ENCODE measurements at places on chromosomes 3 and 15. TPM values are rescaled to one million over a fixed set of nuclear protein-coding genes. Genes with fewer than 3 reads are reported as not detected.
A peak's percentile ranks its signal among the peaks of the same experiment; 100 is the strongest.

- DNase-seq, result no peak
Observed at GRCh38 chr15:65146438-65146837, 12.8 kb upstream of the PDCD7 start.

- DNase-seq, result no peak
Observed at GRCh38 chr3:13711911-13712650, 163.2 kb downstream of the FBLN2 start.

DNA sequence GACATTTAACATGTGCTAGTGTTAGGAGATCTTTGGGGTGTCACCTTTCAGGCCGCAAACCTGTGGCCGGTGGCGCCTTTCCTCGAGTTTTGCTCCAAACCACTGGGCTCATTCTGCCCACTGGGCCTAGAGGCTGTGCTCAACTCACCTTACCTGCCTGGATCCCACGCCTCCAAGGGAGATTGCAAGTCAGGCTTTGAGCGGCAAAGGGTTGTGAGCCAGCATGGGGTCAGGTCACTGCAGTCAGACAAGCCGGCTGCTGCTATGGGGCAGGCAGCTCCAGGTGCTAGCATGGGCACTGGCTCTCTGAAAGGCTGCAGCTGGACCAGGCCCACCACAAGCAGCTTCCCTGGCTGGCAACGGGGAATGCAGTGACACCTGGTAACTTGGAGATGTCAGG lies 265.5 kb downstream of the ZBBX start:
- no peak for DNase-seq

GRCh38 chr3:40172560-40172959 lies 136.9 kb upstream of the EIF1B start:
- DNase-seq, result no peak

DNA sequence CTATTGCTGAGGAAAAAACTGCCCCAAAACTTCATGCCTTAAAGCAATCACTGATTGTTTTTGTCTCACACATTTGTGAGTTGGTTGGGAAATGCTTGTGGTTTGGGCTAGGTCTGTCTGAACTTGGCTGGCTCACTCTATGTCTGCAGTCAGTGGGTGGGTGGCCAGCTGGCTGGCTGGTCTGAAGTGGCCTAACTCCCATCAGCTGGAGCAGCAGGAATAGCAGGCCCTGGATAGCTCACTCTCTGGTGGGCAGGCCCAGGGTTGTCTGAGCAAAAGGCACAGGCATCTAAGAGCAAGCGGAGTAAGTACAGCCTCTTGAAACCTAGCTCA lies 37.7 kb upstream of the PRR20G start:
- DNase-seq, result no peak

GRCh38 chr3:31041161-31041978 lies 146.9 kb upstream of the GADL1 start:
- DNase-seq, result no peak

DNA sequence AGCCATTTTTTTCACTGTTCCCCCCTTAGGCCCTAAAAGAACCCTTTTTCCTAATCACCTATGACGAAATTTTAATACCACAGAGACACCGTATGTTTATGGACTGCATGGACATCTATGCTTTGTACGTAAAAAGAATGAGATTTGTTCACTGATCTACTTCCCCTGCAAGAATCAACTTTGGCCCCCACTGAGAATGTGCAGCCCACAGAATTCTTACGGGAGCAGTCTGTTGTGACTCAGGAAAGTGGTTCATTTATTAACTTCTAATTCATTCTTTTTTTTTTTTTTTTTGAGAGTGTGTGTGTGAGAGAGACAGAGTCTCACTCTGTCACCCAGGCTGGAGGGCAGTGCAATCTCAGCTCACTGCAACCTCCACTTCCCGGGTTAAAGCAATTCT lies 17.6 kb downstream of the EIF4E3 start:
- DNase-seq, result no peak

GRCh38 chr3:114953215-114953799 lies 193.8 kb downstream of the ZBTB20 start:
- no peak for DNase-seq

DNA sequence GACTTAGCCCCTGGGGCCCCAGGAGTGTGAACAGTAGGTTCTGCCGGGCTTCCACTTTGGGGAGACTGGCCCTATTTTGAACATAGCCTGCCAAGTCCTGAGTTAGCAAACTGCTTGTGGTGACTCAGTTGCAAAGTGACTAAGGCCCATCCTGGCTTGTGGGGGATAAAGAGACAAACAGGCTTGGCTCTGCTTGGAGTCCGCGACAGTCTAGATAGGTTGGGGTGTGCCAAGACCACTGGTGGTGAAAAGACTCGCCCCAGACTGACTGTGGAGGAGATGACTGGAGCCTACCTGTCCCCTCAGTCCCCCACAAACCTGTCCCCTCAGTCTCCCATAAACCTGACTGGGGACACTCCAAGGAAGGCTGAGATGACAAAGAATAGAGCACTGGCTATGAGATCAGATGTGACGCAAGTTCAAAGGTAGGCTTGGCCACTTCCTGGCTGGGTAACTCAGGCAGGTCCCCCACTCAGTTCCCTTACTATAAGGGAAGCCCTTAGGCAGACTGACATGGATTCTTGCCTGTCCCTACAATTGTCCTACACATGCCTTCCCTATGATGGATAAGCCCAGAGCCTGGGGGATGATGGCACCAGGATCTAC lies 4.3 kb downstream of the DNASE1L3 start:
- DNase-seq, result no peak

DNA sequence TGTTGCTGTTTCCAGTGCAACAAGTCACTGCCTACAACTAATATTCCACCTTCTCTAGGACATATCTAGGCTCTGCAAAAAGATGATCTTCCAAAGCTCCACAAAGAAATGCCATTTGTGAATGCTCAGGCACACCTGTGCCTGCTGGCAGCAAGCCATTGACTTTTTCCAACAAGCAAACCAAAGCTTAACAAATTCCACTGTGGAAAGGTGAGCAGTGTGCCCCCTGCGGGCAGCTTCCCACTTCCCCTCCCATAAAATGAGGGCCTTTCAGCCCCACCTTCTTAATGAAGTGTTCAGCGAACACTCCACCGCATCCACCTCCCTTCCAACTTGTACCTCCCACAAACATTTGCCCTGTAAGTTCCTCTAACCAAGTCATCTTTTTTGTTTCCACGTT lies 157.5 kb upstream of the SLC24A5 start:
- DNase-seq, result no peak

DNA sequence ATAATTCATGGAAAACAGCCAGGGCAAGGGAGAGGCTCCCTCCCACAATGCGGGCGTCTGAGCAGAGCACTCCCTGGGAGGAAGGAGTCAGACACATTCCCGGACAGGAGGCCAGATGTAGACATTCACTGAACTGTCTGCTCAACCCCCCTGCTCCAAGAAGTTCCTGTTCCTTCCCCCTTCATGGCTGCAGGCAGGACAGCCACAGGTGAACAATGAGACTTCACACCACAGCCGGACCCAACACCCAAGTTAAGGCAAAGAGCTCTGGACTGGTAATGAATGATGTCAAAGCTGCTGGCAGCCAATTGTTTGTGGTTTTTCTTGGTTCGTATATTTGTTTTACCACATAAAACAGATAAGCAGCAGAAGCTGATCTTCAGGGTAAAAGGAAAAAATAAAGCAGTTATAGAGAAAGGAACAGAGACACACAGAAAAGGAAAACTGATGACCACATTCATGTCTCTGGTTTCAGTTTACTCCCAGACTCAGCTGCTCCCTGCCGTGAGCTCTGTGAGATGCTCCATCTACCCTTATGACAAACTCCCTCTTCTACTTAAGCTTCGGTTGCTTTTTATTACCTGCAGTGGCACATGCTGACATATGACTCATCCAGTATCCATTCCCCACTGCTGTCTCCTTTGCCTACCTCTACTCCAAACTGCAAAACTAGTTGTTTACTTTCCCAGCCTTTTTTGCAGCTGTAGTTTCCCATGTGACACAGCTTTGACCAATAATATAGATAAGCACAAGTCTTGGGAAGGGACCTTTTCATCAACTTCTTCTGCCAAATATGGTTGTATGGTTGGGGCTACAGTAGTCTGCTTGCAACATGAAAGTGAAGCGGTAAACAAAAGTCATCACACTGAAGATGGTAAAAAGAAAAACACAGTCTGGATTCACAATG lies 33.1 kb downstream of the DZIP1L start:
- no peak for DNase-seq

DNA sequence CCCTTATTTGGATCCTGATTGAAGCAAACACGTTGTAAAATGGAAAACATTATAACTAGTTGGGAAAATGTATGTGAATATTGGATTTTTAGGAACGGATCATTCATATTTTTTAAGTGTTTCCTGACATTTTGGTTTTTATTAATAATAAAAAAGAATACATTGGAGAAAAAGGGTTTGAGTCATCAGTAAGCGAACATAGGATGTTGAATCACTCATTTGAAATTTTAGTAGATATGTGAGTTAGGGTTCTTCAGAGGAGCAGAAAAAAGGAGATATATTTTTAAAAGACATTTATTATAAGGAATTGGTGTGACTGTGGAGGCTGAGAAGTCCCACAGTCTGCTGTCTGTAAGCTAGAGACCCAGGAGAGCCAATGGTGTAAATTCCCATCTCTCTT lies 258.5 kb downstream of the PTPRG start:
- no peak for DNase-seq

GRCh38 chr15:62431817-62432216 lies 266.7 kb upstream of the C2CD4B start:
- no peak for DNase-seq

- no peak for DNase-seq
Observed at GRCh38 chr15:29141308-29142128, 128.1 kb downstream of the NSMCE3 start.

DNA sequence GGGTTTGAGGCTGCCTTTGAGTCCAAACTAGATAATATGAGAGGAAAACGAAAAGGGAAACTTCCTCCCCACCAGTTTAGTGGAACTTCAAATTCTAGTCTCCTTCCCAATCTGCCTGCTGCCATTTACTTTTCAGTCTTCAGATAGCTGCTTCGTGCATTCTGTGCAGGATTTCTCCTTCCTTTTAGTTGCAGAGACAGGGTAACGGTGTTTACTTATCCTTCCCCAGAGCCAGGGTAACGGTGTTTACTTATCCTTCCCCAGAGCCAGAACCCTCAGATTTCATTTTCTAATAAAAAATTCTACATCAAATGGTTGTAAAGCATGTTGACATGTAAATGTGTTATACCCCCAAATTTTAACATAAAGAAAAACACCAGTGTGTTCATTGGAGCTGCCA lies 282.6 kb downstream of the VPS13C start:
- DNase-seq, result no peak

GRCh38 chr3:29936766-29937165 lies 655.9 kb downstream of the RBMS3 start:
- DNase-seq, result no peak

- peak; percentile 67 for DNase-seq
Observed at GRCh38 chr3:30631243-30631904, 25.0 kb downstream of the TGFBR2 start.

DNA sequence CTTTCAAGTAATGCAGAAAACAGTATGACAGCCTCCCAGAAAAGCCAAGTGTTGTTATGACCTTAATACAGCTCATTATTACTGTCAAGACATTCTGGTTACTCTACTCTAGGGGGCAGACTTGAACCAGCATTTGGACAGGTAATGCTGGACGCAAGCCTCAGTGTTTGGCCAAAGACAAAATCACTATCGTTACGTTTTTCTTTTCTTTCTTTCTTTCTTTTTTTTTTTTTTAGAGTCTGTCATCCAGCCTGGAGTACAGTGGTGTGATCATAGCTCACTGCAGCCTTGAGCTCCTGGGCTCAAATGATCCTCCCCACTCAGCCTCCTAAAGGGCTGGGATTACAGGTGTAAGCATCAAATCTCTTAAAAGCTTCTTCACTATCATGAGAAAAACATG lies 29.4 kb upstream of the TMEM45A start:
- DNase-seq, result peak; percentile 14

- DNase-seq, result no peak
Observed at GRCh38 chr3:128445357-128445756, 21.3 kb downstream of the DNAJB8 start.

- DNase-seq, result no peak
Observed at GRCh38 chr3:196273655-196274054, 13.9 kb downstream of the PCYT1A start.

GRCh38 chr3:15646851-15647511 lies 45.4 kb downstream of the BTD start:
- DNase-seq, result no peak

DNA sequence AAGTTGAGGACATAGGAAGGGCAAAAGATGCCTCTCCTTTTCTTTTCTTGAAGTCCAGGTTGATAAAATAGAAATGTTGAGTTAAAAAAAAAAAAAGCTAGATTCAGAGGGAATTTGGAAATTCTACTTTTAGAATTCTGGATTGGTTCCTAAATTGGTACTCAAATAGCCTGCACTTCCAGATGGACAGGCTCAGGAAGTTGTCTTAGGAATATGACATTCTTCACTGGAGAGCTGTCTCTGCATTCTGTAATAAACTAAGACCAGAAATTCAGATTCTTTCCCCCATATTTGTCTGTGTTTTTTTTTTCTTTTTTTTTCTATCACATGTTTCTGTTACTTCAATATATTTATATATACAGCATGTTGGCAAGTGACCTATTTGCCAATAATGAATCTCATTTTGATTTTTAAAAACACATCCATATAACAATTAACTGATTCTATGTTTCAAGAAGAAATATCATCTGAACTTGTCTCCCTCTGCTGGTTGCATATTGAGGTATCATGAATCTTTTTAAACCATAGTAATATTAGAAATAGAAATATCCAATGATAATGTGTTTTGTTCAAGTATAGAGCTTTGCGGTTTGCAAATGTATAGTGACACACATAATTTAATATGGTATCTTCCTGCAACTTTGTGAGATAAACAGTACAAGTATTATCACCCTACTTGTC lies 8.5 kb upstream of the LSAMP start:
- DNase-seq, result no peak

- no peak for DNase-seq
Observed at GRCh38 chr15:70508561-70509281, 254.6 kb downstream of the UACA start.

SNTN gene
- total RNA-seq, result not detected

CEMIP gene
- total RNA-seq, result 0.24 TPM

CFAP100 gene
- total RNA-seq, result not detected

SLC51A gene
- total RNA-seq, result not detected

MOBP gene
- total RNA-seq, result not detected

IDH3A gene
- total RNA-seq, result 71.7 TPM

NR1I2 gene
- total RNA-seq, result 0.73 TPM

APOD gene
- 0.41 TPM for total RNA-seq

FBXL22 gene
- 2.5 TPM for total RNA-seq

ADAMTS7 gene
- total RNA-seq, result 16.6 TPM

PLXNA1 gene
- 22.3 TPM for total RNA-seq

EIF4G1 gene
- total RNA-seq, result 160 TPM

VWA5B2 gene
- total RNA-seq, result not detected

CLRN1 gene
- total RNA-seq, result not detected

SERPINI2 gene
- total RNA-seq, result not detected

Measured in B cell (primary cell).